ENCODE measurements at places on chromosomes 16 and 17.
A peak's percentile ranks its signal among the peaks of the same experiment; 100 is the strongest.

DNA sequence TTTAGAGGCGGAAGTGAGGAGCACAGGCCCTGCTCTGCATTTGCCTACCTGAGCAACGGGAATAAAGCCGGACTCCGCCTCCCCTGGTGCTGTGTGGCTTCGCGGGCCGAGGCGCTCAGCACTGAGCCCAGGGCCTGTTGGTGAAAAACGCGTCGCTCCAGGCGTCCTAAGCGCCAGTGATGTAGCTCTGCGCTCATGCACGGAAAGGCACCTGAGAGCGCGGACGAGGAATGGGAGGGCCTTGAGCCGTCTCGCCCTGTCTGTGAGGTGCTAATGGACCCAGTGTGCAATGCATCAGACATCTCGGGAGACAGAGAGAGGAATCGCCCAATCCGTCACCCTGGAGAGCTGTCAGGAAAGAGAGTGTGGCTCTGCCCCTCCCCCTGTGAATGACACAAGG lies 17.2 kb upstream of the ATP2A3 start:
- no peak for DNase-seq

- no peak for DNase-seq
Measured at GRCh38 chr16:69942099-69942491, 9.0 kb upstream of the CLEC18A start.

DNA sequence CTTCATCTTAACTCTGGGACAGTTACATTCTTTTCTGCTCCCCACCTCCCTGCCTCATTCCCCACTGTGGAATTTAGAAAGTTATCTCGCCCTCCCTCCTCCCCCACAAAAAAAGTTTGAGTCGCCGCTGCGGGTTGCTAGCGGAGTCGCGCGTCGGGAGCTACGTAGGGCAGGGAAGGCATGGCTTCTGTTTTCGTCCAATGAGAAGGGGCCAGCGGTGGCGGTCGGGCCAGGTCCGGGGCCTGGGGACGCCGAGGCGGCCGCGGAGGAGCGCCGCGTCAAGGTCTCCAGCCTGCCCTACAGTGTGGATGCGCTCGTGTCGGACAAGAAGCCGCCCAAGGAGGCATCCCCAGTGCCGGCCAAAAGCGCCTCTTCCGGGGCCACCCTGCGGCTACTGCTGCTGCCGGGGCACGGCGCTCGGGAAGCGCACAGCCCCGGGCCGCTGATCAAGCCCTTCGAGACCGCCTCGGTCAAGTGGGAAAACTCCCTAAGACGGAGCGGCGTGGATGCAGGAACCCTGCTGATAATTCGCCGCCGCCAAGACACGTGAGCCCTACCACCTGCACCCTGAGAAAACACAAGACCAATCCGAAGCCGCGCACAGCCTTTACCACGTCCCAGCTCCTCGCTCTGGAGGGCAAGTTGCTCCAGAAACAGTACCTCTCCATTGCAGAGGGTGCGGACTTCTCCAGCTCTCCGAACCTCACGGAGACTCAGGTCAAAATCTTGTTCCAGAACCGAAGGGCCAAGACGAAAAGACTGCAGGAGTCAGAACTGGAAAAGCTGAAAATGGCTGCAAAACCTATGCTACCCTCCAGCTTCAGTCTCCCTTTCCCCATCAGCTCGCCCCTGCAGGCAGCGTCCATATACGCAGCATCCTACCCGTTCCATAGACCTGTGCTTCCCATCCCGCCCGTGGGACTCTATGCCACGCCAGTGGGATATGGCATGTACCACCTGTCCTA lies 8.9 kb downstream of the OR4D1 start:
- peak; percentile 75 for DNase-seq

- no peak for DNase-seq
Measured at GRCh38 chr16:31479751-31480150, 3.2 kb upstream of the SLC5A2 start.

- no peak for DNase-seq
Measured at GRCh38 chr16:20906341-20907255, 6.0 kb downstream of the LYRM1 start.

GRCh38 chr16:49637933-49638672 lies 217.8 kb downstream of the ZNF423 start:
- DNase-seq = no peak
